CD4-positive, alpha-beta T cell treated with Interleukin-10 for 1 hour (primary cell): ENCODE measurements at places on chromosomes 5 and 9.
A peak's percentile ranks its signal among the peaks of the same experiment; 100 is the strongest.

DNA sequence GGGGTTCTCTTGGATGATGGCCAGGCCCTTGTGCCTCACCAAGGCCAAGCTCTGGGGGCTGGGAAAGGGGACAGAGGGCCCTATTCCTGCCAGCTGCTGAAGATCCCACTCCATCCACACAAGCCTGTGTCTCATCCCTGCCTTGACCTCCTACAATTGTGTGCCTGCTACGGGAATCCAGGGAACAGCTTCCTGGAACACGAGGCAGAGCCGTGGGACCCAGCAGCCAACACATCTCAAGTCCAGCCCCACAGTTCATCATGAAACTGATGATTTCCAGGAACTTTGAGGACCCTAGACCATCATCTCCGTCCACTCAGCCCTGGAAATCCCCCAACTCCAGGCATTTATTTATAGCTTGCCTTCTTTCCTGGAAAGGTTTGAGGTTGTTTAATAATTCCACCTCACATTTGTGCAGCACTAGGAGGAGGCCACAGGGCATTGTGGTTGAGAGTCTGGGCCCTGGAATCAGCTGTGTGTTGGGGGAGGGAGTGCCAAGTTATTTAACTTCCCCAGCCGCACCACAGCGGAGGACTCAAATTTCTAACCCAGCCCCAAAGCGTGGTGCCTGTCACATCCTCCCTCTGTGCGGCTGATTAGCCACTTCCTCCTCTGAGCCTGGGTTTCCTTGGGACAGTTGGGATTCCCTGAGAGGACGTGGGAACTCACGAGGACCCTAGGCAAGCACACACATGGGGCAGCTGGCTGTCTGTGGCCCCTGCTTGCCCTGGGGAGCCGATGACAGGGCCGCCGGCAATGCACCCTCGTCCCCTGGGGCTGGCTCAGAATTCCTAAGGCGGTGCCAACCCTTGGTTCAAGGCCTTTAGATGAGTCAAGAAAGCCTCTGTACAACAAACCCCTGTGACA, 58.2 kb upstream of the GGTA1 start:
- peak; percentile 15 for DNase-seq

- DNase-seq: no peak
Observed at GRCh38 chr5:161190778-161191177, 338.8 kb upstream of the ATP10B start.

GRCh38 chr5:34976347-34976746, 47.0 kb downstream of the DNAJC21 start:
- DNase-seq: no peak

DNA sequence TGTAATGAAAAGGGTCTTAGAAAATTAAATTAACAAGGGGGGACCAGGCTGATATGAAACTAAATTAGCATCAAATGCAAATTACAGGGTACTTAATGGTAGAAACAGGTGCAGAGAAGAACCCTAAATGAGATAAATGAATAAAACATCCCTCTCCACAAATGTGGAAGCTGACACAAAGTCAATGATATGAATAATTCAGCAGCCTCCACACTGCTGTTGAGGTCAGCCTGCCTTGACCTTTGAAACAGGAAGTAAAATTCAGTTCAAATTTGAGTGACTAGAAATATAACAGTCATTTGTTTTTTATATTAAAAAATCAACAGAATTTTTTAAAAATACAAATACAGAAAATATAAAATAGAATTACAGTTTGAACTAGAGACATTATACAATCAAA, 40.0 kb downstream of the EBF1 start:
- DNase-seq: no peak

GRCh38 chr5:82336959-82337351, 58.8 kb upstream of the RPS23 start:
- DNase-seq: no peak

DNA sequence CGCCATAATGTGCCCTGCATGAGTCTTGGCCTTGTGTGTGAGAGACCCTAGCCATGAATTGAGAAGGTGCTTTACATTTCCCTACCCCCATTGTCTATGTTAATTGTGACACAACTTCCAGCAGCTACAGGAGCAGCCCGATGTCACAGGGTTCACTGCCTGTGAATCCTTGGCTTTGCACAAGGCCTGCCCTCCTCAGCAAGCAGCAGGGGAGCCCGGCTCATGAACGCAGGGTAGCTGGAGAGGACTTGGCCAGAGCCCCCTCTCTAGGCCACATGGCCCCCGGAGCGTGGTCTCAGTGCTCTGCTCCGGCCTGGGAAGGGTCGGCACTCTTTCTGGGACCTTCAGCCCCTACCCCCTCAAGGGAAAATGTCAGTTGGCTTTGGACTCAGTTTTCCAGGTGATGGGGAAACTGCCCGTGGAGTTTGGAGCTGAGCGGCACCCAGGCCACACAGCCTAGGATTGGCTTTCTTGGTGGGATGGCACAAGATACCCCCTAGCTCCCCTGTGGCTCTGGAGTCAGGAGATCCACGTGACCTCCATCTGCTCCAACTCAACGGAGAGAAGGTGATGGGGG, 160.8 kb downstream of the DAB2IP start:
- no peak for DNase-seq

DNA sequence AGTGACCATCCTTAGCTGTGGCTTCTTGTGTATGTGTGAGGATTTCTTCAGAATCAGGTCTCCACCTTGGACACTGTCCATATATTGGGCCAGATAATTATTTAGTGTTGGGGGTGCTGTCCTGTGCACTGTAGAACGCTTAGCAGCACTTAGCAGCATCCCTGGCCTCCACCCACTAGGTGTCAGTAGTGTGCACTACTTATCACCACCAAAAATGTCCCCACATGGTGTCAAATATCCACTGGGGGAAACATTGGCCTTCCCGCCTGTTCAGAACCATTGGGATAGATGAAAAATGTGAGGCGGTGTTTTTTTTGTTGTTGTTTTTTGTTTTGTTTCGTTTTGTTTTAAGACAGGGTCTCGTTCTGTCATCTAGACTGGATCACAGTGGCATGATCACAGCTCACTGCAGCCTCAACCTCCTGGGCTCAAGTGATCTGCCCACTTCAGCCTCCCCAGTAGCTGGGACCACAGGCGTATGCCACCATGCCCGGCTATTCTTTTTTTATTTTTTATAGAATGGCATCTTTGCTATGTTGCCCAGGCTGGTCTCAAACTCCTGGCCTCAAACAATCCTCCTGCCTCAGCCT, 67.7 kb downstream of the TENT4A start:
- DNase-seq: peak; percentile 30

DNA sequence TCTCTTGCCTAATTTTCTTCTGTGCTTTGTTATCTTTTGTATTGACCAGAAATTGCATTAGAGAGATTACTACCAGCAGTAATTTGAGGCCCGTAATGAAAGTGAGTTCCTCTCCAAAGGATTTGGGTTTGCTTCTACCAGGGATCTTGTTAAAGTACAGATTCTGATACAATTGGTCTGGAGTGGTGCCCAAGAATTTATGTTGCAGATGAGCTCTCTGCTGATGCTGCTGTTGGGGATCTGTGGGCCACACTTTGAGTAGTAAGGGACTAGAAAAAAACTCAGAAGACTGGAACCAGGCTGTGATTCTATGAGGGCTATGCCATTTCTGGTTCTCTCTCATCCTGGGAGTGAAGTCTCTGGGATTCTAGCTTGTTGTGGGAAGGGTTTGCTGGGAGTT, 192.2 kb downstream of the SEC61B start:
- DNase-seq: no peak

DNA sequence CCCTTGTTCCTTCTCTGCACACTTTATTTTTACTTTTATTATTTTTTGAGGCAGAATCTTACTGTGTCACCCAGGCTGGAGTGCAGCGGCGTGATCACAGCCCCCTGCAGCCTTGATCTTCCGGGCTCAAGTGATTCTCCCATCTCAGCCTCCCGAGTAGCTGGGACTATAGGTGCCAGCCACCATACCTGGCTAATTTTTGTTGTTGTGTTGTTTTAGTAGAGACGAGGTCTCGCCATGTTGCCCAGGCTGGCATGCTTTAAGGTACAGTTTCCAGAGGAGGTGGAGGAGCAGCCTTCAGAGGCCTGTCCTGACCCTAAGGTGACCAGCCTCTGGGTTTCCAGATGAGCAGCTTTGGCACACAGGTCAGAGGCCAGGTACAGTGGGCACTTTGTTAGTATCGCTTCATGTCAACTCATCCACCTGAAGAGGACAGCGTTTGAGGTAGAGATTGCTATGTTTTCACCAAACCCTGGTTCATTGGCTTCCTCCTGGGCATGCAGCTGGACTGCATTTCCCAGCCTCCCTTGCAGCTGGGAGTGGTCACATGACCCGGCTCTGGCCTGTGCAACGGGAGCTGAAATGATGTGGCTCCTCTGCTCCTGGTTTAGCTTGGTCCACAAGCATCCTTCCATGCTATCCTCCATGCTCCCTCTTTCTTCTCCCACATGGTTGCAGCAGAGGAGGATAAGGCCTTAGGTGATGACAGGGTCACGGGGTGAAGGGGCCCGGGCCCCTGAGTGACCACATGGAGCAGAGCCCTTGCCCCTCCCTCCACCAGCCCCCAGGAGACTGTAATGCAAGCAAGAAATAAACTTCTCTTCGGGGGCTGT, 139.3 kb upstream of the IER5L start:
- DNase-seq: no peak

DNA sequence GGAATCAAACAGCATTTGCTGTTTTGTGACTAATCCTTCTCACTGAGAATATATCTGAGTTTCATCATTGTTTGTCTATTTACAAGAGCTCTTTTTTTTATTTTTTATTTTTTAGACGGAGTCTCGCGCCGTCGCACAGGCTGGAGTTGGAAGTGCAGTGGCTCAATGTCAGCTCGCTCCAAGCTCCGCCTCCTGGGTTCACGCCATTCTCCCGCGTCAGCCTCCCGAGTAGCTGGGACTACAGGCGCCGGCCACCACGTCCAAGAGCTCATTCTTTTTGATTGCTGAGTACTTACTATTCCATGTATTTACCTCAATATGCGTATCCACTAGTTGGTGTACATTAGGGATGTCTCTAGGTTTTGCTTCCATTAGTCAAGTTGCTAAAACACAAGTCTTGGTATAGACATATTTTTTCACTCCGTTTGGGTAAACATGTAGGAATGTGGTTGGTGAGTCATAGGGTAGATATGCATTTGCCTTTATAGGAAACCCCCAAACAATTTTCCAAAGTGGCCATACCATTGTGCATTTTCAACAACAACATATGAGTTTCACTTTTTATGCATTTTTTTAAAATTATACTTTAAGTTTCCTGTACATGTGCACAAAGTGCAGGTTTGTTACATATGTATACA, 1005.0 kb upstream of the CDH10 start:
- no peak for DNase-seq
